ENCODE measurements at places on chromosomes 6 and 20. TPM values are rescaled to one million over a fixed set of nuclear protein-coding genes. Genes with fewer than 3 reads are reported as not detected.

RCAN2 gene
- total RNA-seq: 10.4 TPM

ROMO1 gene
- total RNA-seq: 265 TPM

TGM3 gene
- total RNA-seq: not detected

CRISP3 gene
- total RNA-seq: not detected

KCNK15 gene
- total RNA-seq: 0.26 TPM

ZSCAN31 gene
- 8.0 TPM for total RNA-seq

TRERF1 gene
- total RNA-seq: 4.2 TPM

LY6G6F gene
- total RNA-seq: not detected

MAP1LC3A gene
- 14.7 TPM for total RNA-seq

GSTA3 gene
- total RNA-seq: 0.19 TPM

ZC2HC1B gene
- not detected for total RNA-seq

TGM2 gene
- 592 TPM for total RNA-seq

CLDN20 gene
- total RNA-seq: not detected

APMAP gene
- 126 TPM for total RNA-seq

ADGRG6 gene
- total RNA-seq: under 0.01 TPM

PNRC1 gene
- 28.5 TPM for total RNA-seq

TMEM170B gene
- total RNA-seq: 1.9 TPM

SMPDL3A gene
- 6.6 TPM for total RNA-seq

CNR1 gene
- total RNA-seq: 1.3 TPM

COL19A1 gene
- total RNA-seq: not detected
